ENCODE measurements at places on chromosomes 2 and 18.

- DNase-seq: no peak
These were observed 36.1 kb downstream of the NHEJ1 start for GRCh38 chr2:219124381-219125110.

- DNase-seq: no peak
These were observed 131.9 kb upstream of the NT5C1B start for GRCh38 chr2:18721038-18721922.

- no peak for DNase-seq
These were observed 527.6 kb upstream of the ID2 start for GRCh38 chr2:8154270-8154669.

DNA sequence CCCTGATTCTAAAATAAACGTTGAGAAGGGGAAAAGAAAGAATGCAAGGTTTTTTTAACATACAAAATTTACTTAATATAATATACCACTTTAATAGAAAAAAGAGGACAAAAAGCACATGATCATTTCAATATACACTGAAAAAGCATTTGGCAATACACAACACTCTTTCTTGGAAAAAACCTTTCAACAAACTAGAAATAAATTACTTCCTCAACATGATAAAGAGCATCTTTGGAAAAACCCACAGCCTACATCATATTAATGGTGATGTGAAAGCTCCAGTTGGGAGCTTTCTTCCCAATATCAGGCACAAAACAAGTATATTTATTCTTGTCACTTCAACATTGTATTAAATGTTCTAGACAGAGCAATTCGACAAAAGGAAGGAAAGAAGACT lies 3.0 kb upstream of the POLR1B start:
- DNase-seq: no peak

GRCh38 chr2:186757009-186757408 lies 63.1 kb downstream of the FAM171B start:
- no peak for DNase-seq

GRCh38 chr2:27024188-27024587 lies 8.6 kb upstream of the TMEM214 start:
- DNase-seq: no peak

GRCh38 chr2:164781394-164781793 lies 60.2 kb downstream of the COBLL1 start:
- DNase-seq: no peak

DNA sequence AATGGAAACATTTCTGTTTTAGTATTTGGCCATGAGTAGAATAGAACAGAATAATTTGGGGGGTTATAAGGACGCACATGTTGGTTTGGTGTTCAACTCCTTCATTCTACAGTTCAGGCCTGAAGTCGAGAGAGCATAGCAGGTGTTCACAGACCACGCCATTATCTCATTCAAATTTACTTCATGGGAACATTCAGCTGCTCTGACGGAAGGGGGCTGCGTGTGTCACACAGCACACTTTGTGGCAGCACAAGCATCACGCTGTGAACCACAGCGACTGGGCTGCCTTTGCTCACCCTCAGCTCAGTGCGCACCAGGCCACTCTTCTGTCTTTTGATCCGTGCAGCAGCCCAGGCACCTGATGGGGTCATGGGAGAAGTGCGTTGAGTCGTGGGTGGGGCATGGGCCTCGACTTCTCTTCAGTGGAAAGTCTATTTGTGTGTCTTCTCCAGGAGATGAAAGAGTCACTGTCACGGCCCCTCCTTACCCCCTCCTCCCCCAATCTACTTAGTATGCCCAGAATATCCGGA lies 348.6 kb upstream of the SALL3 start:
- DNase-seq: no peak

DNA sequence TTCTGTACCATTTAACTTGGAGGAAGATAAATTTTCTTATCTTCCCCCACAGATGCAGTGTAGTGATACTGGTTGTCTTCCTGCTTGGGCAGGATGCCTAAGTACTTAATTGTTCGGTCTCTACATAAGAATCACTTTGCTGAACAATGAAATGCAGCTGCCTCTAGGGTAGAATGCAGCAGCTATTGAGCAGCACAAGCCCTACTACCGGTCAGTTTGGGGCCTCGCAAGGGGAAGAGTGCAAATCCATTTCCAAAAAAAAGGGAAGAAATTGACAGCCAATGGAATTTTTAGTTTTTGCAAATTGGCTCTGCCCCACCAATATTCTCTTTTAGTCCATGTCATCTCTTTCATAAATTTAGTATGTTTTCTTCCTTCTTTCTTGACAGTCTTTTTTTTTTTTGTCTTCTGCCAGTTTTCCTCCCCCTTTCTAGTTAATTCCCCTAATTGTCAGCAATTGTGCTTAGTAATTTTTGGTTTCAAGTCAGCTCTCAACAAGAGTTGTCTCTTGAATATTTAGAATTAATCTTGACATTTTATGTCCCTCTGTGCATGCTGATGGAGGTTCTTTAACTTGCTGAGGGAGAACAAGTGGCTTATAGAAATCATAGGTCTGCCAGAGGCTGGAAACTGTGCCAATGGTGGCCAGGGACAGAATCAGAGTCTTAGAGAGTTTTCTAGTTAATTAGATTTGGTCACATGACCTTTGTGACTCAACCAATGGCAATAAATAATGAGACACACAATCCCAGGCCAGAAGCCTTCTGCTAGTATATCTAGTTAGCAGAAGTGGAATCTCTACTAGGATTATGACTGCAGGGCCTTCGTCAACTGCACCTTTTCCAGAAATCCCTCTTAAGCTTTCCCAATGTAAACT lies 270.0 kb downstream of the CTNNA2 start:
- DNase-seq: no peak

- DNase-seq: no peak
These were observed 14.0 kb upstream of the IMP4 start for GRCh38 chr2:130328710-130329109.

DNA sequence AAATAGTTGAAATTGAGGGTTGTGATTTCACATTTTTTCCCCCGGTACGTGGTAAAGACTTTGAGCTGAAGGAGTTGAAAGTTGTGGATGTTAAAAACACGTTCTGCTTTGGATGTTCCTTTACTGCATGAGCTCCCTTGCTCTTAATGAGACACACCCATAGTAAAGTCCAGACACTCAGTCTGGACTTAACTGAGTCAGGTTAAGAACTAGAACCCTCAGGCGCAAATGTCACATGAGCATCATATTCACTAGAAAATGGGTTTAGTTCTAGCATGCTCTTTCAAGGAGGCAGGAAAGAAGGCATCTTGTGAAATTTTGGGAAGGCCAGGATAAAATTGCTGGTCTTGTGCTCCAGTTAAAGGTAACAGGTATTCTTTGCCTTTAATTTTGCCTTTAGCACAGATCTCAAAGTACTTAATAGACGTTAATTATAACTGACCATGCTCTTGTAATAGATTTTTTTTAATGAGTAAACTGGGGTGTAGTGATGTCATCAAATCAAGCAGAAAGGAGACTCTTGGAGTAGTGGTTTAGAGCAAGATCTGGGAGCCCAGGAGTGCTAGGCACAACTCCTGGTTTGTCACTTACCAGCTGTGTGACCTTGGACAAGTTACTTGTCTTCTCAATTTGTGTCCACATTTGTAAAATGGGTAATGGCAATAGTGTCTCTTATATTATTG lies 20.6 kb downstream of the ITGA6 start:
- DNase-seq: no peak

- no peak for DNase-seq
These were observed 273.7 kb downstream of the NOL4 start for GRCh38 chr18:33951031-33951430.

DNA sequence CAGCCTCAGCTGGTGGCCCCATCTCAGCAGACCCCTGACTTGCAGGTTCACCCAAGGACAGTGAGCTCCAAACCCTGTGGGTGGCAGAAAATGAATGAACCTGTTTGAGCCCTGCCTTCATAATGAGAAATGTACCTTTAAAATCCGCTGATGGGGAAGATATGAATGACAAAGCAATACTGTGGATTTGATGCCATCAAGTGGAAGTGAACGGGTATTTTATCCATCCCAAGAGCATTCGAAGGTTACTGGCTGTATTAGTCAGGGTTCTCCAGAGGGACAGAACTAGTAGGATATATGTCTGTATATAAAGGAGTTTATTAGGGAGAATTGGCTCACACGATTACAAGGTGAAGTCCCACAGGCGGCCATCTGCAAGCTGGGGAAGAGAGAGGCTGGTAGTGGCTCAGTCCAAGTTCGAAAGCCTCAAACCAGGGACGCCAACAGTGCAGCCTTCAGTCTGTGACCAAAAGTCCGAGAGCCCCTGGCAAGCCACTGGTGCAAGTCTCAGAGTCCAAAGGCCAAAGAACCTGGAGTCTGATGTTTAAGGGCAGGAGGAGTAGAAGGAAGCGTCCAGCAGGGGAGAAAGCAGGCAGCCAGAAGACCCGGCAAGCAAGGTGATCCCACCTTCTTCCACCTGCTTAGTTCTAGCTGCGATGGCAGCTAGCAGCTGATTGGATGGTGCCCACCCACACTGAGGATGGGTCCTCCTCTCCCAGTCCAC lies 32.1 kb downstream of the TOGARAM2 start:
- no peak for DNase-seq

DNA sequence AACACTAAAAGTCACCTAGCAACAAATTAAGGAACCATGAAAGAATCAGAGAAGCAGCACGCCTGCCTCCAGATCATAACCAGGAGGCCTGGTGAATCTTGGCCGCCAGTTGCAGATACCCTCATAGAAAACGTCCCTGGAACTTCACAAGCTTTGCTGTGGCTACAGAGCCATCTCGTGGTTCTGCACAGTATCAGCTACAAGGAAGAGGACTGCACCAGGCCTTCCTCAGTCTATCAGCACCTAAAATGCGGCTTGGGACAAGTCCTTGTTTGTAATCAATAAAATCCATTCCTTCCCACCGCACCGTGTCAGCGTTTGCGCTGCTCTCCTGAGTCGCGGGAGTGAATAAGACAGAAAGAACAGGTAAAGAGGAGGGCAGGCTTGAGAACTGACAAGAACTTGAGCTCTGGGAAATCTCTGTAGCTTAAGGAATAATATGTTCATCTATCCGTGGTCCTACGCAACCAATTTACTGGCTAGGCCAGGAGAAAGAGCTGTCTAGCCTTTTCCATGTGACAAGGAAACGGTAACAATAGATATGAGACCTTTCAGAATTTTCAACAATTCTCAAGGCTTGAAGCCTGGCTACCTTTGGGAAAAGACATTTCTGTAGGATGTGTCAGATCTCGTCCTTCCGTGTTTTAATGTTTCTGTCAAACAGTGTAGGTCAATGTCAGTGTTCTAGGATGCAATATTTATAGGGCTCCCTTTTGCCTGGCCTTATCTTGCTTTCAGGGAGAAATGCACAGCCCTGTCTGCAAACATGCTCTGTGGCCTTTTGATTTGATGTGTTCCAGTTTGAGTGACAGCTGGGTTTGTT lies 128.5 kb upstream of the RAB12 start:
- DNase-seq: no peak

DNA sequence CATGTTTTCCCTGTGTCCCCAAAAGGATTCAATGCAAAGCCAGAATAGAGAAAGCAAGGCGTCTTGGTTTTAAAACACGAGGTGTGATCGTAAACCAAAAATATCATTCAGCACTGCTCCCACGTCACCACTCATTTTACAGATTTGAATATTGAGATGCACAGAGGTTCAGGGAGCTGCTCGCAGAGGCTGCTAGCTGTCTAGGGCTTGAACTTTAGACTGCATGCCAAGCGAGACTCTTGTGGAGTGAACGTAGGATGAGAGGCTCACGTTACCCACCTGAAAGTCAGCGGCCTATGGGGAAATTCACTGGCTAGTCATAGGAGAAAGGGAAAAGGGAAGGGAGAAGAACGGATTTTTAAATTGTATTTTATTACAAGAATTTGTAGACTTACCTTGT lies 130.1 kb downstream of the MBP start:
- DNase-seq: no peak

- no peak for DNase-seq
These were observed 10.7 kb upstream of the CWC22 start for GRCh38 chr2:180017784-180018183.

DNA sequence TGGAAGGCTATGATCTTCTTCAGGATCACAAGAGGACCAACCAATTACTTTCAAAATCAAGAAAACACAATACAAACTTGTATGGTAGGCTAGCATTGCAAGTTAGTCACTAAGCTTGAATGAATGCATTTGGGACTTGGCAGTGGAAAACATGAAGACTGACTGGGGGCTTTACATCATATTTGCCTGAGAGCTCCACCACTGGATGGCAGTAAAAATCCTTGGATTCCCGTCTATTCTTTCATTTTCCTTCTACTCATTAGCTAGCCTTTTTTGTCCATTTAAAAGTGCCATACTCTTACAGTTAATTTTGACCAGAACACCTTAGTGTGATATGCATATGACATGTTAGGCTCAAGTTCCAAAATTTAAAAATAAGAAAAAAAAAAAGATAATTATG lies 63.5 kb upstream of the RASGRP3 start:
- DNase-seq: no peak

- no peak for DNase-seq
These were observed 61.6 kb downstream of the SCN9A start for GRCh38 chr2:166314022-166314759.

DNA sequence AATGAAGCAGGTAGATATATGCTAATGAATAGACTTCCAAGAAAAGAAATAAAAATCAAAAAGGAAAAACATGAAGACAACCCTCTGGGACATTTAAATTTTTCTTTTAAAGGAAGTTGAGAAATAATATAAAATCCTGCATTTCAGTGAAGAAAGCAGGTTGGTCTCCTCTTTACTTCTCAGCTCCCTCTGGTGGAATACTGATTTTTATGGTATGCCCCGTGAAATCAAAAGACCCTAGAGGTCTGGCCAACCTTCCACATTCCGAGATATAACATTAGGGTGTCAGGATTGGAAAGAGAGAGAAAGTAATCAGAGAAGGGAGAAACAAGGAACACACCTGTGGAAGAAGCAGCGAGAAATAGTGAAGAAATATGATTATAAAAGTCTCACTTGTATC lies 72.7 kb downstream of the DNER start:
- DNase-seq: no peak

DNA sequence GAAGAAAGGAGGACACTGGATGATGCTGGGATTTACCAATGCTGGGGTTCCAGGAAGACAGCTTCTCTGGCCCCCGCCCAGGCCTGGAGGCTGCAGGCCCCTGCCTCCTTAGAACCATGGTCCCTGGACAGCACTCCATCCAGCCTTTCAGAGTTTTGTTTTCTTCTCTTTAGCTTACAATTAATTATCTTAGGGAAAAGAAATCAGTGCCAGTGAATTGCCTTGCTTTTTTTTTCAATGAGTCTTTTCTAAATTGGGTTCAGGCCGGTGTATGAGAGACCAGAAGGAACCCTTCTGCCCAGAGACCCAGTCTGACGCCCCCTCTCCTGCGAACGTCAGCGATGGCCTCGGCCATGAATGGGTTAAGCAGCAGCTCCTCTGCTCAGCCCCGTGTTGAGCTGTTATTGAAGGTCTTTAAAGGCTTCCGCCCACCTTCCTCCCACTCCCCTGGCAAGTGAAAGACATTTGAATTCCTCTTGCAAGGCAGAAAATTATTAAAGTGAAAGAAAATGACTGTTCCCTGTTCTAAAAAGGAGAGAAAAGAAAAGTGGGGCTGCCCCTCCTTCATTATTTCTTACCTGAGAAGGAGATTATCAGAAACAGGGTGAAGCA lies 65.7 kb upstream of the CHMP1B start:
- no peak for DNase-seq

DNA sequence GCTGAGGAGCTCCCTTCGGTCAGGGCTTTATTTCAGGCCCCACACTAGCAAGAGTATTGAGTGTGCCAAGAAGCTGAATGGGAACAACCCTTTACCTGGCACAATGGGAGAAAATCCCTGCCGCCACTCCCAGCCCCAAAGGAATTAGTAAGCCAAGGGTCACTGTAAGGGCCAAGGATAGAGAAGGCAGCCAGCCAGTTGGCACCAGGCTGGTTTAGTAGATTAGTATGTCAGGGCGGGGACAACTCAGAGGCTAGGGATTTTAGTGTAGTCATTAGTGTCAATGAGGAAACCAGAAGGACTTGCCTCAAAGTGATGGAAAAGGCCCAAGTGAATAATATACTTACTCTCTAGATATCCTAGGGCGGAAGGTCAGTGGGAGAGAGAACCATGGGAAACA lies 34.9 kb upstream of the CYP26B1 start:
- DNase-seq: no peak

All from activated CD4-positive, alpha-beta T cell treated with anti-CD3 and anti-CD28 coated beads, Interleukin-2, amount 10 ng/mL, durations not matched to agents 7 days and 5 days (primary cell).